Activated T-cell treated with anti-CD3 and anti-CD28 coated beads, Interleukin-2, amount 50 U/mL, for 72 hours (primary cell): ENCODE measurements at places on chromosomes 7 and 10. TPM values are rescaled to one million over a fixed set of nuclear protein-coding genes. Genes with fewer than 3 reads are reported as not detected.
A peak's percentile ranks its signal among the peaks of the same experiment; 100 is the strongest.

DNA sequence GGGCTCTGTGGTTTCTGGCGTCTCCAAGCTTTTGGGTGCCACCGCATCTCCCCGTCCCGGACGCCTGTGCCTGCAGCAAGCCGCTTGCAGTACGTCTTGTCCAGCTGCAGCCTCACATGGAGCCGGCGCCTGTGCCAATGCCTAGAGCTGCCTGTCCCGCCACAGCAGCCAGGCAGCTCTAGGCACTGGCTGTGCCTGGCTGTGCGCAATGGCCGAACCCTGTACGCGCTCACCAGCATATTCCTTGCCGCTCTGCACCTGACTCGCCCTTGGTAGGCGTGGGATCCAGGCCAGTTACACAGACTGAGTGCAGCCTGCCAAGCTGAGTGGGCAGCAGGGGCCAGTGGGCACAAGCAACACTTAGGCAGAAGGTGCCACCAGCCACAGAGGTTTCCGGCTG lies 381.2 kb upstream of the SORCS1 start:
- no peak for DNase-seq

DNA sequence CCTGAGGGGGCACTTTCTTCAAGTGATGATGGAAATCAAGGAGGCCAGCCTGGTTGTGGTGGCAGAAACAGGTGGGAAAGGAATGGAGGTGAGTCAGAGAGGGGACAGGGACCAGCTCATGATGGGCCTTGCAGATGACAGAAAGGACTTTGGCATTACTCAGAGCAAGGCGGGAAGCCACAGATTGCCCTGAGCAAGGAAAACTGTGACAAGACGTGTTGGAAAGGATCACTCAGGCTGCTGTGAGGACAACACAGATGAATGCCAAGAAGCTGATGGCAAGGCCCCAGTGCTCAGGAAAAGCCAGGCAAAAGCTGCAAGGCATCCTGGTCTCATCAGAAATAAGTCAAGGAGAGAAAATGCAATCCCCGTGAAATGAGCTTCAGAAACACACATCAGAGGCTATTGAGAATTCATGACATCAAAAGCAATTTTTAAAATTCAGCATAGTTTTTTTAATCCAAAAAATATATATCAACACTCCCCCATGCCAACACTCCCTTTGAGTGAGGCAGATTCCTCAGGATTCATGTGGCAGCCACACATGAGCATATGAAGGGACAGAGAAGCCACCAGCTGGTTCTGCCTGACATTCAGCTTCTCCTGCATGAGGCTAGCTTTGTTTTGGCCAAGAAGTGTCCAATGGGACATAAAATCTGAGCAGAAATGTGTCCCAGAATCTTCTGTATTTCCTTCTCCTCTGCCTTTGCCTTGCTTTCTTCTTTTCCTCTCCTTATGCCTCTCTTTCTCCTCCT lies 244.5 kb upstream of the MYO3A start:
- no peak for DNase-seq

GRCh38 chr7:115023219-115023618 lies 101.3 kb downstream of the MDFIC start:
- DNase-seq = no peak

GRCh38 chr7:4683043-4683883 lies 1.2 kb downstream of the FOXK1 start:
- DNase-seq = peak; percentile 40

The ZNF467 gene
- total RNA-seq = 0.37 TPM
